Eye (tissue), 1 donor: ENCODE measurements at places on chromosomes 16 and 17.
A peak's percentile ranks its signal among the peaks of the same experiment; 100 is the strongest.

DNA sequence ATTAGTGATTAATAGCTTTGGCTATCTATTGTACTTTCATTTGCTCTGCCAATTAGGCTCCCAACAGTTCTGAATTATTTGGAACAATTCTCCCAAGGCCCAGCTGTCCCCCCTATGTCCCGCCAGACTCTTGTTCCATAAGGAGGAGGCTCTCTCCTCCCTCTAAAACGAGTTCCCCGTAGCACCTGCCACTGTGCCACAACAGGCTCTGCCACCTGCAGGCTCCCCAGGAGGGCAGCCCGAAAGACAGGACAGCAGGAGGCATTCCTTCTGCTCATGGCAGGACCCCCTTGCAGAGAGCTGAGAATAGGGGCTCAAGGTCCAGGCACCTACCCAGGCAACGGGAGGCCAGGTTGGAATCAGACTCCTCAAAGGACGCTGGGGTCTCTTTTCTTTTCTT, 9.0 kb downstream of the PITPNM3 start:
- no peak for DNase-seq

GRCh38 chr17:50177983-50178834, 12.4 kb downstream of the SGCA start:
- DNase-seq: peak; percentile 87

DNA sequence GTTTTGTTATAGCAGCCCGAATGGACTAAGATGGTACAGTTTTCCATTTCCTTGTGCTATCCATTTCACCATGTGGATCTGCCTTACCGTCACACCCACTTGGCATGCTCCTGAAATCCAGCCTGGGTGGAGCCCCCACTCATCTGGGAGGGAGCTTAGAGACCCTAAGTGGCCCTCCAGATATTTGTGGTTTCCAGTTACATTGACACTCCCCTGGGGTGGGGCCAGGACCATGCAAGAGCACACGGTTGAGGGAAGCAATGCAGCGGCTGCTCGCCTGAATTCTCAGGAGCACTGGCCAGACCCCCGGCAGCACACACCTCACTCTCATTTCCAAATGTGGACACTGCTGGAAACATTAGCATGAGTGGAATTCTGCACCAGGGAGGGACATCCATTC, 231.1 kb downstream of the UTP18 start:
- DNase-seq: no peak

DNA sequence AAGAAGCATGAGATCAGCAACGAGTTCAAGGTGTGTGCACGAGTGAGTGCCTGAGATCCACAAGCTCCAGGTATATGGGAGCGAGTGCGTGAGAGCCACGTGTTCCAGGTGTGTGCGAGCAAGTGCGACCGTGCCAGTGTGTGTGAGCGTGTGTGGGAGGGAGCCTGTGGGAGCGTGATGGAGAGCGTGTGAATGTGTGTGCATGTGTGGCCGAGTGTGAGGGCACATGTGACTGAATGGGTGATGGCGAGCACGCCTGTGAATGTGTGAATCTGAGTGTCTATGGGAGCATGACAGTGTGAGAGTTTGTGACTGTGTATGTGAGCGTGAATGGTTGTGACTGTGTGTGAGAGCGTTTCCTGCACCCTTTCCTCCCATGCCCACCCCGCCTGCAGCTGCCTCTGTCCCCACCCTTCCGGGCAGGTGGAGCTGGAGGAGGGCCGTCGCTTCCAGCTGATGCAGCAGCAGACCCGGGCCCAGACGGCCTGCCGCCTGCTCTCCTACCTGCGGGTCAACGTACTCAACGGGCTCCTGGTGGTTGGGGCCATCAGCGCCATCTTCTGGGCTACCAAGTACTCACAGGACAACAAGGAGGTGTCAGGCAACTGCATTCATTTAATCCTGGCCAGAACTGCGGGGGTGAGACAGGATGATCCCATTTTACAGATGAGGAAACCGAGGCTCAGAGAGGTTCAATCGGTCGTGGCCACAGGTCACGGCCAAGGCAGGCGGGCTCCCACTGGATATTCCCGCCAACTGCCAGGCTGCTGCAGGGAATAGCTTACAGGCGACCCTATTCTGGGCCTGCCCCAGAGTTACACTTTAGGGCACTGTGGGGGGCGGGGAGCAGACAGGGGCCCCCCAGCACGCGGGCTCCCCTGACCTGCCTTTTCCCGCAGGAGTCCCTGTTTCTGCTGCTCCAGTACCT, 3.7 kb downstream of the TMC8 start:
- DNase-seq: no peak

DNA sequence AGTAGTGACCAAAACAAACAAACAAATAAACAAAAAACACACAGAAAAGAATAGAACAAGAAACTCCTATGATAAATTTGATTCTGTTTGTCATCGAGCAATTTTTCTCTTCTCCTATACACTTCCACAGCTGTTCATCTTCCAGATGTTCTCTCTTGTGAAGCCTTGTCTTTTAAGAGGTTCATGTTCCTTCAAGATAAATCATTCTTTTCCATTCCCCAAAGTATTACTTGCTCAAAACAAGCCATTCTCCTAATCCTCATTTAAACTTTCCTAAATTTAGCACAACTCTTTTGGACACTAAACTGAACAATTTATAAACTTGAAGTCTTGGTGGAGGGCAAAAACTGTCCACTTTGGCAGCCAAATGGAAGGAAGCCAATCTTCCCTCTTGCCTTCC, 103.3 kb downstream of the ABCA8 start:
- no peak for DNase-seq

- DNase-seq: peak; percentile 88
Measured at GRCh38 chr17:79707931-79708891, 22.5 kb upstream of the ENPP7 start.

DNA sequence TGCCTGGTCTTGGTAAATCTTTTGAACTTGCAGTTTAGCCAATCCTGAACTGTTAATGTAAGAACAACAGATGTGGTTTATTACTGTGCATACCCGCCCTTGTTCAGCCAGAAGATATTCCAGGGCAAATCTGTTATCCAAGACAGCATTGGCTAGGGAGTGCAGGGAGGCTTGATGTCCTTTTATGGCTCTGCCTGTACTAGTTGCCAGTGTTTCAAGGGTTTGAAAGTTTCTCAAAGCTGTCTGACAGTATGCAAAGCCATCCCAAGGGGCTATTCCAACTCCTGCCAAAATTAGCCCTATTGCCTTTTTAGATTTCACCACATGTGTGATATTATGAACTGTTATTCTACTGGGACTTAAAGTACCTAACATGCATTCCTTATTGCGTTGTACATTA, 30.1 kb downstream of the LCMT1 start:
- DNase-seq: no peak

DNA sequence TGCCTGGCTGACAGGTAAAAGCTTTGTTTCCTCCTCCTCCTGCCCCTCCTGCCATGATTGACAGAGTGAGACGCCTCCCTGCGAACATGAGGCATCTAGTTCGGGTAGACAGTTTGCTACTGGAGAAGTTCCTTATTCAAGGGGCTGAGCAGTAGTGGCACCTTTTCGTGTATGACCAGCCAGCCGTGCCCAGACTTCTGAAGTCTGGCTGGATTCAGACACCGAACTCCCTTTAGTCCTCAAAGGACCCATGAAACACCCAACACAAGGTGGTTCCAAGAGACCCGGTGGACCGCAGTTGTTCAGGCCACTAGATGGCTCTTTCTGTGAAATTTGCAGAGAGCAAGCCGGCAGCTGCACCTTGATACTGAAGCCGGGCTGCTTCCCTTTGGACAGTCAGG, 192.8 kb downstream of the XYLT1 start:
- DNase-seq: no peak

DNA sequence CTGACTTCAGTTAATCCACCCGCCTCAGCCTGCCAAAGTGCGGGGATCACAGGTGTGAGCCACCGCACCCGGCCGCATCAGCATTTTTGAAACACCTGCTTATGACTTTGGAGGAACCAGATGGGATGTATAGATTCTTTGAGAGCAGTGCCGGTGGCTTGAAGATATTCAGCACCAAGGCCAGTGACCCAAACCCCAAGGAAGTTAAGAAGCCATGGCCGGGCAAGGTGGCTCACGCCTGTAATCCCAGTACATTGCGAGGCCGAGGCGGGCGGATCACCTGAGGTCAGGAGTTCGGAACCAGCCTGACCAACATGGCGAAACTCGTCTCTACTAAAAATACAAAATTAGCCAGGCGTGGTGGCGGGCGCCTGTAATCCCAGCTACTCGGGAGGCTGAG, 43.9 kb downstream of the TRARG1 start:
- DNase-seq: no peak

GRCh38 chr16:85654251-85655095, 34.3 kb downstream of the GINS2 start:
- no peak for DNase-seq

- DNase-seq: peak; percentile 22
Measured at GRCh38 chr16:83215406-83216001, 588.7 kb downstream of the CDH13 start.

- DNase-seq: peak; percentile 62
Measured at GRCh38 chr17:76538281-76538931, 897 bp upstream of the CYGB start.

GRCh38 chr17:37130984-37131446, 182.3 kb downstream of the AATF start:
- DNase-seq: peak; percentile 37

DNA sequence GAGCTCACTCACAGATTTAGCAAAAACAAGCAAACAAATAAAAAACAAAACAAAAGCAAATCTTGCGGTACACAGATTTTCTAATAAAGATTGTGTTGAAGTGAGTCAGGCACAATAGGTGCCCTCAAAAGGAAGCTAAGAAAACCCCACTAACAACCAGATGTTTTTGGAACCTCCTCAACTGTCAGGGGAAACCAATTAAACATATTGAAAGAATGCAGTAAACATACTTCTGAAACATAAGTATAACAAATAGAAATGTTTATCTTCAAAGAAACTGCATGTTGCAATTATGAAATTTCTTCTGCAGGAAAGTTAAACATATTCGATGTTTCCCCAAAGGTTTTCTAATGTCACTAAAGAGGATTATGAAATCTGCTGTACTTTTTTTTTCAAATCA, 110.5 kb upstream of the CORO6 start:
- no peak for DNase-seq

DNA sequence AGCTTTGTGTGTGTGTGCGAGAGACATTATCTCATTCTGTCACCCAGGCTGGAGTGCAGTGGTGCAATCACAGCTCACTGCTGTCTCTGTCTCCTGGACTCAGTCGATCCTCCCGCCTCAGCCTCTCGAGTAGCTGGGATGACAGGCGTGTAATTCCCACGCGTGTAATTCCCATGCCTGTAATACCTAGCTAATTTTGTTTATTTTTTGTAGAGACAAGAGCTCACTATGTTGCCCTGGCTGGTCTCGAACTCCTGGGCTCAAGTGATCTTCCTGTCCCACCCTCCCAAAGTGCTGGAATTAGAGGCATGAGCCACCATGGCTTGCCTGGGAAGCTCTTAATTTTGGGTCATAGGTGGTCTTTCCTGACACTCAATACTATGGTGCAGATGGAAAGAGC, 205.3 kb upstream of the TNRC6C start:
- DNase-seq: no peak

DNA sequence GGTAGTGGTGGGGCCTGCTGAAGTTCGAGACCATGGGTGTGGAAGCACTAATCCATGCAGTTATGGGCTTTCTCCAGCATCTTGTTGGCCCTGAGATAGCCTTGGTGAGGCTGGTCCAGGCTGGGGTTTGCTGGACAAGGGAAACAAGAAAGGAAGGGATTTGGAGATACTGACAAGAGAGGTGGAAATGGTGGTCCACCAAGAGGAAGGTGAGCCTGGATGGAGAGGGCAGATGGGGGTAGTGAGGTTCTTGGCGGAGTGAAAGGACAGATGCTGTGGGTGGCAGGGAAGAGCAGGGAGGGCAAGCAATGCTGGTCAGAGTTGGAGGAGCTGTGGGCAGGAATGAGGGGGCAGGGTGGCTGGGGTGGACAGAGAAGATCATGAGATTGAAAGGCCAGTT, 5.5 kb upstream of the SMPD3 start:
- DNase-seq: no peak

DNA sequence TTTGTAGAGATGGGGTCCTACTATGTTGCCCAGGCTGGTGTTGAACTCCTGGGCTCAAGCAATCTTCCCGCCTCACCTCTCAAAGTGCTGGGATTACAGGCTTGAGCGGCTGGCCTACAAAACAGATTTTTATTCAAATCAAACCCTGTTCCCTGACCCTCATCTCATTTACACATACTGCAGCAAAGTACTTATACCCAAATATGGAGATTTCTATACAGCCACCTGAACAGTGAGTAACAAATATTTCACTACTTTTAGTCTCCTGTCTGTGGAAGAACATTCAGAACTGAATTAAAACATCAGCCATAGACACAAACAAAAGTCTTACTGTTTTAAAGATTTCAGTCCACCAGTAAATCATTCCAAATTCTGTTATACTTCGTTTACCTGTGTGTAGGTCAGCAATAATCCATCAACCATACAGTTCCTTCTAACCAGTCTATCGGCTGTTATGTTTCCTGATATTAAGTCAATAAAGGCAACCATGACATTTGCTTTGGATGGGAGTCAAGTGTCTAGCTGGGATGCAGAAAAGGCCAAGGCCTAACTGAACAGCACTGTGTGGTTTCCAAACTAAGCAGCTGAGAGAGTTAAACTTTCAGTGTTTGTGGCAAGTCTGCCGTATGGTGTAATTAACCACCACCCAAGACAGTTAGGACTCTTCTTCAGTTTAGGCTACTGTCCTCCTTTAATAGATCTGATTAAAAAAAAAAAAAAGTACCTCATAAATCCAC, 22.3 kb downstream of the ERN1 start:
- no peak for DNase-seq

GRCh38 chr17:66448026-66448639, 145.7 kb downstream of the PRKCA start:
- DNase-seq: no peak

DNA sequence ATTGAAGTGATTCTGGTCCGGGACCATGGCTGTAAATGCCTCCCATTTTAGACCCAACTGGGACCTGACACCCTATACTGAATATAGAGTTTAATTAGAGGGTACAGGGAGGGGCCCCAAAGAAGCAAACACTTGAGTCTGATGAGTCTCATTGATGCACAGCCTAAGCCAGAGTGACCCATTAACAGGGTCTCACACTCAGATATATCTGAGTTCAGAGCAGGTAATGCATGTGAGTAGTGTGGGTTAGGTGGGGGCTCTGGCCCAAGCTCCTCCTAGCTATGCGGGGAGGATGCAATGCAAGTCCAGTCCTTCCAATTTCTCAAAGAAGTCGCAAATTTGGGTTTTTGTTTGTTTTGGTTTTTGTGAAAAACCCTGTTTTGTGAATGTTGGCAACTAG, 17.1 kb upstream of the MARCHF10 start:
- no peak for DNase-seq
